ENCODE measurements at places on chromosomes 4 and X.

- no peak for DNase-seq
Observed at GRCh38 chr4:76751612-76752343, 146.2 kb downstream of the SOWAHB start.

DNA sequence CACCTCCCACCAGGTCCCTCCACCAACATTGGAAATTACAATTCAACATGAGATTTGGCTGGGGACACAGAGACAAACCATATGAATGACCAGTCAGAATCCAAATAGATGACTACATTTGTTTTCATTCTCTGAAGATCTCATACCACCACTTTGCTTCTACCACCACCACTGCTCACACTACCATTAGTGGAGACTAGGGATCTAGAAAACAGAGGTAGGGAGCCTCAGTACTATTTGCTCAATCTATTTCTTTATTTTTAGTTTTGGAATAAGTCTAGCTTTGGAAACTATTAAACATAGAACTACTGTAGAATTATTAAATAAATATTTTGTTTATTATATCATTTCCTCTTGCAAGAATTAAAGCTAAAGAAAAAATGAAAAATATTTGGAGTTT, 727.9 kb downstream of the CCSER1 start:
- DNase-seq: no peak

DNA sequence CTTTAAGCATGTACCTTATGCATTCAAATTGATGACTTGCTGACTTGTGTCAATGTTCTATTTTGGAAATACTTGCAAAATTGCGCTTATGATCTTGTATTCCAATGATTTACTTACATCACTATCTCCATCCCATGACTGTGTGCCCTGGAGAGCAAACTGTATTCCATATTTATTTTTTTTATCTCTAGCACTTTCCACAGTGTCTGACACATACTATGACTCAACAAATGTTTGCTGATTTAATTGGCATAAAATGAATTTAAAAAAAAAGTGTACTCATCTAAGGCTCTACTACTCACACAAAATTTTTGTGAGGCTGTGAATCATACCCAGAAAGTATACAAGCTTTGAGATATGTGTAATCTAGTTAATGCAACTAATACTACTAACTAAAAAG, 1066.8 kb upstream of the ADGRL3 start:
- DNase-seq: no peak

GRCh38 chrX:153621949-153622598, 23.1 kb upstream of the CCNQ start:
- no peak for DNase-seq

DNA sequence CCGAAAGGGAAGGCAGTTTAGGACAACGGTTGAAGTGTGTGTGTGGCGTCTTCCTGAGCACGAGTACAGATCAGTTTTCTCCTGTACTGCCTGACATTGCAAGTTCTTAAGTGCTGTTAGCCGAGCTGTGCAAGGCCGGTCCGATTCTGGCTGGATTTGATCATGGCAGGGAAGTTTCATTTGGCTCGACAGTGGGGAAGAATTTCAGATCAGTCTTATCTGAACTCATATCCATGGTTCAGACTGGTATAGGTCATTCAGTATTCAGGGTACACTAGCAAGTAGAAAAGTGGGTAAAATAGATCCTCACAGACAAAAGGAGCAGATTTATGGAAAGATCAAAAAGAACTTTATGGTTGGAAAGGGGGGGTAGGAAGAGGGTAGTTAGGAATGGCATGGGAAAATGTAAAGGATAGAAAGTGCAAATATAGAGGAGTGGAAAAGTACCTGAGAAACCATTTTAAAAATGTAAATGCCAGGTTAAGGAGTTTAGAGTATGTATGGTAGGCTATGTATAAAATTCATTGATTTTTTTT, 716 bp downstream of the THAP9 start:
- DNase-seq: no peak

DNA sequence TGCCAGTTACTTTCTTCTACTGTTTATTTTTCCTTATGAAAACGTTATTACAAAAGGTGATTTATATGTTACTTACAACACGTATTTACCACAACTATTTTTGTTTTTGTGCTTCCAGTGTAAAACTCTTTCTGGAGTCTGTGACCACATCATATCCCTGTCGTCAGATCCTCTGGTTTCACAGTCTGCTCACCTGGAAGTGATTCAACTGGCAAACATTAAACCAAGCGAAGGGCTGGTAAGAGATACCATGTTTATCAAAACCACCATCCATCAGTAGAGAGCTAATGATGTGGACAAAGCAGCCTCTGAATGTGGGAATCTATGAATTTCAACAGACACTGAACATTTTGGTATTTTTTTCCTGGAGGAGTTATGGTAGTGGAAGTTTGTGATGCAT, 116.1 kb downstream of the CNKSR2 start:
- DNase-seq: no peak

GRCh38 chr4:98482847-98483806, 175.3 kb downstream of the TSPAN5 start:
- no peak for DNase-seq

DNA sequence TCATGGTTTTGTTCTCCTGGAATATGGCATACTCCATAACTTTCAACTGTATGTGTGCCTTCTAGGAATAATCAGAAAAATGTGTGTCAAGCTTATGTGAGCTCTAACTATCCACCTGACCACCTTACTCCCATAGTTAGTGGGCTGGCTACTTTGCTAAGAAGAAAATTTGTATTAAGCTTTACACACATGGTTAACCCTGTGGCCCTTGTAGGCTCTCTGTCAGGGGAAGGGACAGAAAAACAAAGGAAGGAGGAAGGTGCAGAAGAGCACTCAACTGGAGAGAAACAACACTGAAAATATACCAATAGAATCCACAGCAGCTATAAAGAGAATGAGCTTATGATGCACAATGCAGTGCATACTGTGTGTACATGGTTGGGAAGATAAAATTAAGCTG, 84.6 kb downstream of the PPP3CA start:
- no peak for DNase-seq

DNA sequence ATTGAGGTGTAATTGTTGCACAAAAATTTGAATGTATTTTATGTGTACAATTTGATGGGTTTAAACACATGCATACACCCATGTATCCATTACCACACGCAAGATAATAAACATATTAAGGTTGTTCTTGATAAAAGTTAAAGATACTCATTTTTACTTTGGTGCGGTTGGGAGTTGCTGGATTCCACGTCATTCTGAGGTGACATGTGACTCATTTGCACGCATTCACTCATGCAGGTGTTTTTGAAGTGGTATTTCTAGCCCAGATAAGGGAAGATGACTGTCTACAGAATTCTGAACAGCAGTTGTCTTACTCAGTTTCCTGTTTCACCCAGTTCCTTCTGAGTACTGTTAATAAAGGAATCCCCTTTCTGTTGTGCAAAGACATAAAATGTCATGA, 142.0 kb downstream of the RTL3 start:
- DNase-seq: peak; percentile 26

GRCh38 chrX:72620550-72621145, 48.0 kb upstream of the HDAC8 start:
- DNase-seq: no peak
